ENCODE measurements at places on chromosomes 2 and 18. TPM values are rescaled to one million over a fixed set of nuclear protein-coding genes. Genes with fewer than 3 reads are reported as not detected.

Gene KLF7
- total RNA-seq = 43.0 TPM

Gene EML6
- total RNA-seq = 0.63 TPM

Gene MTA3
- 29.7 TPM for total RNA-seq

- H3K4me1 ChIP-seq = no peaks in the 10 kb centered on the region
- H3K27ac ChIP-seq = no peak overlapping the region
- no peak overlapping the region for H3K4me3 ChIP-seq
- DNase-seq = no peak
These were observed 75.6 kb downstream of the MOB4 start for GRCh38 chr2:197591339-197592072.

DNA sequence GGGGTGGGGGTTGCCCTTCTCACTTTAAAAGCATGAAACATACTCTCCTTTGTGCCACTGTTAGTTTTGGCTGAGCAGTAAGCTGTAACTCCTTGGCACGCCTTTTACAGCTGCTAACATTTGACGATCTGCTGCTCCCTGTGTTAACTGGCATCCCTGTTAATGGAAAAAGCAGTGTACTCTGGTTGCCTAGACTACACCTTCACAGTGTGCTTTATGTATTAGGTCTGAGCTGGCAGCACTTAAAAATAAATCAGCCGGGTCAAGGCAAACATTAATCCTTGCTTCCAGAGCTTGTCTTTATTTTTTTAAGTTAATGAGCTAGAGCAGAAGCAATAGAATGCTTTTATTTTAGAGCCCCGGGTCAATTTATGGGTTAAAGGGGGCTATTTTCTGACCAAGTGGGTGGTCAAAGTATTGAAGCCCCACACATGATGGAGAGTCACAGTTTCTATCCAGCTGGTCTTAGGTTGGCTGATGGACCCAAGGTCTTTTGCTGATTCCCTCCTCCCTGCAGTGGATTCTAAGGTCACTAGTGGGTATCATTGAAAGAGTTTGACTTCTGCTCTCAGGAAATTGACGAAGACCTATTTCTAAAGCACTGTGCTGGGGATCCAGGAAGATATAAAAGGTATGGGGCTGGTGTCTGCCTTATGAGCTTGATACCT lies 54.5 kb downstream of the CFAP221 start:
- no peaks in the 10 kb centered on the region for H3K36me3 ChIP-seq
- no peak overlapping the region for H3K27ac ChIP-seq
- no peaks in the 10 kb centered on the region for H3K4me1 ChIP-seq

- H3K27me3 ChIP-seq = no peaks in the 10 kb centered on the region
- H3K27ac ChIP-seq = no peak overlapping the region
- no peak overlapping the region for H3K4me3 ChIP-seq
- DNase-seq = no peak
These were observed 492 bp downstream of the COLEC11 start for GRCh38 chr2:3595404-3595803.

DNA sequence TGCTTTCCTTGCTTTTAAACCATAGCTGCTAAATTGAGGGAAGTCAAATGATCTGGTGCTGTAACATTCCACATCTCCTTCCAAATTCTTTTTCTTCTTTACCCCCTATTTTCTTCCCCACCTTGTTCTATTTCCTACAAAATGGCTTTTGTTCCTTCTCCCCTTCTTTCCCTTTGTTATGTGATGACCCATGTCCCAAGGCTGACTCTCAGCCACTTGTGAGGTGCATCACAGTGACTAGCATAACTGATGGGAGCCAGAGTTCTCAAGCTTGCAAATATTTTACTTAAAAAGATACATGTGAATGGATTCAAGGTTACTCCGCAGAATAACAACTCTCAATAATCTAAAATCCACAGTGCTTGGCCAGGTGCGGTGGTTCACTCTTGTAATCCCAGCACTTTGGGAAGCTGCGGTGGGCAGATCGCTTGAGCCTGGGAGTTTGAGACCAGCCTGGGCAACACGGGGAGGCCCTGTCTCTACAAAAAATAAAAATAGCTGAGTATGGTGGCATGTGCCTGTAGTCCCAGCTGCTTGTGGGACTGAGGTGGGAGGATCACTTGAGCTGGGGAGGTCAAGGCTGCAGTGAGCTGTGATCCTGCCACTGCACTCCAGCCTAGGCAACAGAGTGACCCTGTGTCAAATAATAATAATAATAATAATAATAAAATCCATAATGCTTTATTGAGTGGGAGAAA lies 100.1 kb upstream of the CERS6 start:
- H3K4me1 ChIP-seq = no peaks in the 10 kb centered on the region
- no peaks in the 10 kb centered on the region for H3K27me3 ChIP-seq
- no peak overlapping the region for H3K27ac ChIP-seq
- no peak for DNase-seq
- H3K36me3 ChIP-seq = no peaks in the 10 kb centered on the region
- no peak overlapping the region for H3K4me3 ChIP-seq

- DNase-seq = peak; percentile 42
- H3K27ac ChIP-seq = no peak overlapping the region
- no peaks in the 10 kb centered on the region for H3K27me3 ChIP-seq
- H3K4me3 ChIP-seq = peak overlapping the region; percentile 99
These were observed 4.0 kb downstream of the ARPC2 start for GRCh38 chr2:218221000-218221399.

- no peak for DNase-seq
- no peaks in the 10 kb centered on the region for H3K27me3 ChIP-seq
- H3K4me1 ChIP-seq = no peaks in the 10 kb centered on the region
- no peaks in the 10 kb centered on the region for H3K36me3 ChIP-seq
- no peak overlapping the region for H3K27ac ChIP-seq
- H3K4me3 ChIP-seq = no peak overlapping the region
These were observed 474.2 kb upstream of the MYT1L start for GRCh38 chr2:2805263-2805662.

Data from GM23248 (cell line).